IMR-90 (cell line): ENCODE measurements at places on chromosomes 13 and 19. TPM values are rescaled to one million over a fixed set of nuclear protein-coding genes. Genes with fewer than 3 reads are reported as not detected.

Gene CACNG6
- total RNA-seq, result not detected in 2 replicates

DNA sequence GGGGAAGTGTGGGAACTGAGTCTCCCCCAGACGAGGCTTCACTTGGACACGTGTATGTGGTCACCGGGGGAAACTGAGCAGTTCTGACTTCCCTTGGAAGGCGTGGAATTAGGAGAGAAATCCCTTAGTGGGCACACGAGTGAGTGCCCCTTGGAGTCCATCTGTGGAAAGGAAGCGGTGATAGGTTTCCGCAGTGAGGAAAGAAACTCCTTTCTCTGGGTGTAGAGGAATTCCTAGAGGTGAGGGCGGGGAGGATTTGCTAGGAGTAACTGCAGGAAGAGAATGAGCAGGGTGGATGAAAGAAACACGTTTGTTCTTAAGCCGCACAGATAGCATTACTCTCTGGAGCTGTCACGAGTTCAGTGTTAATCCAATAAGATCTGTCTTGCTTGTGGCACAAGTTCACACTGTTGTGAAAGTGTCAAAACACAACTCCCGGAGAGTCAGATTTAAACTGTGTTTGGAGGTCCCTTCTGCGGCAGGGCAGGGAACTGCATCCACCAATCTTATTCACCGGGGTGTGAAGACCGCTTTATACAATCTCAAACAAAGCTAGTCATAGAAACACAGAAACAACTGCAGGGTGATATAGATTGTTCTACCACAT lies 1.2 kb downstream of the KL start:
- peaks cover 62% of the 10 kb centered on the region for H3K27me3 ChIP-seq
- H3K27ac ChIP-seq, result no peak overlapping the region
- no peak overlapping the region for H3K4me3 ChIP-seq

- H3K4me3 ChIP-seq, result no peak overlapping the region
- DNase-seq, result no peak
Measured at GRCh38 chr13:76741046-76741445, 145.2 kb downstream of the KCTD12 start.

GRCh38 chr13:48592688-48593049 lies 59.8 kb upstream of the RCBTB2 start:
- H3K4me1 ChIP-seq, result no peaks in the 10 kb centered on the region
- no peaks in the 10 kb centered on the region for H3K36me3 ChIP-seq
- H3K27ac ChIP-seq, result no peak overlapping the region
- no peak for DNase-seq
